LNCaP clone FGC (cell line): ENCODE measurements at places on chromosomes 3 and 15.

GRCh38 chr3:72344236-72344635, 504.0 kb downstream of the SHQ1 start:
- DNase-seq, result no peak

- DNase-seq, result no peak
These were observed 154.8 kb downstream of the WDR76 start for GRCh38 chr15:43981576-43981975.

DNA sequence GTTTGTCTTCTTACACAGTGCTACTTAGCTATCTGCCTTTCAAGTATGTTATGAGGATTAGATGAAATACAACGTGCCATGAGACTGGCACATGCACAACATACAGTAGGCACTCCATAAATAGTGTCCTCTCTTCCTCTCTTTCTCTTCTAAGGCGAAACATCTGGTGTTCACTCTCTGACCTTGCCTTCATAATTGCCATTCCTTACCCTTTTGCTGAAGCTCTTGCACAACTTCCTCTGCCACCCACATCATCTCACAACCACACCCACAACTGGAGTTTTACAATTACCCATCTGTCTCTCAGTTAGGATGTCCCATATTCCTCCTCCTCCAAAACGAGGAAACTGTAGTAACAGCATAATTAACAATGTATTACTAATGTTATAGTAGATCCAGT, 26.4 kb upstream of the ACP3 start:
- no peak for DNase-seq

- DNase-seq, result no peak
These were observed 27.5 kb downstream of the POLG start for GRCh38 chr15:89307046-89307587.

DNA sequence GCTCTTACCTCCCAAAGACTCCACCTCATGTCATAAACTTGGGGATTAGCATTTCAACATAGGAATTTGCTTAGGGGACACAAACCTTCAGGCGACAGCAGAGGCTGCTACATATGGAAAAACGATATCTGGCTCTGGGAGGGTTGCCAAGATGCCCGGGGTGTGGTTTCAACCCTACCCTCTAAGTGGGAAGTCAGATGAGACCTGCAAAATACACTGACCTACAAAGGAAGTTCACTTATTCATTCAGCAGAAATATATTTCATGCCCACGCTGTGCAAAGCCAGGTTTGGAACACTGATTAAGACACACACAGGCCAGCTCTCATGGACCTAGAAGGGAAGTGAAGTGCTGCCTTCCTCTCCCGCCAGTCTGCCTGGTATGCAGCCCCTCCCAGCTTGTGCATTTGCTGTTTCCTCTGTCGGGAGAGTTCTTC, 239.3 kb downstream of the FEZF2 start:
- DNase-seq, result no peak

DNA sequence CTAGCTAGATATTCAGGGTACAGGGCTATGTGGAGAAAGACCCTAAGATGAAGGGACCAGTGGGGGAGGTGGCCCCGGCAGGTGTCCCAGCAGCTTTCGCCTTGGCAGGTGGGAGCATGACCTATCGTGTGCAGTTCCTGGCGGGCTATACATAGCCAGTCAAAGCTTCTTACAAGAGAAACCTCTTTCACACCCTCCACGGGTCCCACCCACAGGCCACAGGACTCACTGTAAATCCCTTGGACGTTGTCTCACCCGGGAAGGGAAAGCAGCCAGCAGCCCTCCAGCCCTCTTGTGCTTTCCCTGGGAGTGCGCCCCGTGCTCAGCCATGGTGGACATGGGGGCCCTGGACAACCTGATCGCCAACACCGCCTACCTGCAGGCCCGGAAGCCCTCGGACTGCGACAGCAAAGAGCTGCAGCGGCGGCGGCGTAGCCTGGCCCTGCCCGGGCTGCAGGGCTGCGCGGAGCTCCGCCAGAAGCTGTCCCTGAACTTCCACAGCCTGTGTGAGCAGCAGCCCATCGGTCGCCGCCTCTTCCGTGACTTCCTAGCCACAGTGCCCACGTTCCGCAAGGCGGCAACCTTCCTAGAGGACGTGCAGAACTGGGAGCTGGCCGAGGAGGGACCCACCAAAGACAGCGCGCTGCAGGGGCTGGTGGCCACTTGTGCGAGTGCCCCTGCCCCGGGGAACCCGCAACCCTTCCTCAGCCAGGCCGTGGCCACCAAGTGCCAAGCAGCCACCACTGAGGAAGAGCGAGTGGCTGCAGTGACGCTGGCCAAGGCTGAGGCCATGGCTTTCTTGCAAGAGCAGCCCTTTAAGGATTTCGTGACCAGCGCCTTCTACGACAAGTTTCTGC, 15.0 kb downstream of the GRK7 start:
- DNase-seq, result no peak

DNA sequence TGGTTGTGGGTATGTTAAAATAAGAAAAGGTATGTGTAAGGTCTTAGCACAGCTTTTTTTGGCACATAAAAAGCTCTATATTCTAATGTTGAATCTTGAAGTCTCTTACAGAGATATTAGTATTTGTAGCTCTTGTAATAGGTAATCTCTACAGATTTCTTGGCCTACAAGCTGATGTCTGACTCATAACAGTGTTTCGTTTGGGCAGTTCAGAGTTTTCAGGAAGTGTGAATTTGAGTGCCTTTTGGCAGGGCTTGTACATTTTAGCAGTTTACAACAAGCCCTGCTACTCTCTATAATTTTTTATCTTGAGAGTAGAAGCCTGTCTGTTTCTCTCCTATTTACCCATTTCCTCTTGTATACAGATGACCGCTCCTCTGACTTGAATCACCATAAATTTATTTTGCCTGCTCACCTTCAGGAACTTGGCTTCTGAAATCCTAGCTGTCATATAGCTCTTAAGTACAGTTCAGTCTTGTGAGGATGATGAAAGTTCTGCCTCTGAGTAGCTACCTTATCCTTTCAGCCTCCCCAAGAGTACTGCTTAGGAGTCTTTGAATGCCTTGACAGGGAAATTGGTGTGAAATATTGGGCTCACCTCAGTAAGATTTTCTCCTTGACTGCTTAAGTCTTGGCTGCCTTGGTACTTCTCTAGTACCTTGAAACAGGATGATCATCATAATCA, 419.9 kb upstream of the RARB start:
- peak; percentile 33 for DNase-seq

DNA sequence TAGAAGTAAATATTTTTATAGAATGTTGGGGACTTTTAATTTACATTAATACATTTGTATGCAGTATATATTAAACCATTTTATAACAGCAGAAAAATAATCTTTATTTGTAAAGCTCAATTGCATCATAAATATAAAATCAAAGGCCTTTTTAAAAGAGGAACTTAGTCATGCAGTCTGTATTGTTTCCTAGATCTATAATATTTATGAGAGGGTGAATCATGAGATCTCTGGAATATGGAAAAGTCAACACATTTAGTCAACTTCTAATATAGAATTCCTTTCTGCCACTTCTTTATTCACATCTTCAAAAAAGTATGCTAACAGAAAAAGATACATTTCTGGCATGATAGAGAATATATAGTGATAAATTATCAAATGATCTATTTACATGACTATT, 410.3 kb upstream of the ZNF385D start:
- DNase-seq, result no peak

DNA sequence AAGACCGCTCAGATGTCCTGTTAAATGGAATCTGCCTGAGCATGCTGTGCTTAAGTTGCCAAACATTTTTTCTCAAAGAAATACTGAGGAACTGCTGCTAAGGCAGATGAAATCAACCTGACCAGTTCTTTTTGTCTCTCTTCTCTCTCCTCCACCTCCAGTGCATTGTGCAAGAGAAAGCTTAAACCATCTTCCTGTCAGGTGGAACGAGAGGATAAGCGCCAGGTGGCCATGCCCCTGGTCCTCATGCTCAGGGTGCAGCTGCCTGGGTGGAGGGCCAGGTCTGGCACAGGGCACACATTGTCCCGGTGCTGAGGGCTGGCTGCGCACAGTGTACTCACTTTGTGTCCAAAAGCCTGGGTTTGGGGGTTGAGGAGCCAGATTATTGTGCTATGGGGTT, 176.2 kb upstream of the TP63 start:
- no peak for DNase-seq

GRCh38 chr15:90074023-90074422, 28.2 kb downstream of the IDH2 start:
- DNase-seq, result no peak

GRCh38 chr15:83537606-83538005, 90.5 kb downstream of the SH3GL3 start:
- DNase-seq, result no peak

GRCh38 chr15:100018191-100018590, 285.0 kb upstream of the LYSMD4 start:
- no peak for DNase-seq

DNA sequence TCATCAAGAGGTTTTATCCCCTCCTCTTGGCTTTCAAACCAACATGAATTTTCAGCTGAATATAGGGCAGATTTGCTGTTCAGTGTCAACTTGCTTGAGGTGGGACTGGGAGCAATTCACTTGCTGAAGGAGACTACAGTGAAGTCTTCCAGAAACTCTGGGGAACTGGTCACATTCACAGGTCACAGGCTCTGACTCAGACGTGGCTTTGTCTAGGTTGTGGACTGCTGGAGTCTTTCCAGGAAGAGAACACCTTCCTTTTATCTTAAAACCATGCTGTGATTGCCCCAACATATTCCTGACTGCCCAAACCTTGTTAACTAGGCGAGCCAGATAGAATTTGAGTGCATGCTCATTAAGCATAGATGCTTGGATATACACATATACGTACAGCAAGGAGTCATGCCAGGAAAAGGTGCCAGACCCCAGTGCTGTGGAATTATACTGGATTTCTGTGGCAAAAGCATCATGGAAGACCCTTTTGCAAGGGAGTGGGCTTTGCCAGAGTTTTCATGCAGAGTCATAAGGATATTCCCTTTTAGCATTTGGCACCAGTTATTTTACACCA, 399.1 kb upstream of the TBL1XR1 start:
- peak; percentile 14 for DNase-seq

- DNase-seq, result no peak
These were observed 69.5 kb downstream of the CADPS start for GRCh38 chr3:62805580-62806277.

DNA sequence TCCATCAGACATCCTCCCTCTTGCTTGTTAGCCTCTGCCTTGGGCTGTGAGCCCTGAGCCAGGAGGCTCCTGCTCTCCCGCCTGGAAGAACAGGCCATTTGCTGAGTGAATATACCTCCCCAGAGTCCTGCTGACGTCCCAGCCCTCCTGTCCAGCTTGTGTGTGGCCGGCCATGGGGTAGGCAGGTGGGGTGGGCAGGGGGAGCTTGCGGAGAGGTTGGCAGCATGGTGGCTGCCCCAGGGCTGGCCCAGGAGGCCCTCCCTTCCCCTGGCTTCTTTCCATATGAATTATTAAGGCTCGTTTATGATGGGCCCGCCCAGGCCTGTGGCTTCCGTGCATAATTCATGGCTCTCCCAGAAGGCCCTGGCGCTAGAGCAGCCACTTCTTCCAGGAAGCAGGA, 18.7 kb downstream of the CACNA2D2 start:
- DNase-seq, result no peak

DNA sequence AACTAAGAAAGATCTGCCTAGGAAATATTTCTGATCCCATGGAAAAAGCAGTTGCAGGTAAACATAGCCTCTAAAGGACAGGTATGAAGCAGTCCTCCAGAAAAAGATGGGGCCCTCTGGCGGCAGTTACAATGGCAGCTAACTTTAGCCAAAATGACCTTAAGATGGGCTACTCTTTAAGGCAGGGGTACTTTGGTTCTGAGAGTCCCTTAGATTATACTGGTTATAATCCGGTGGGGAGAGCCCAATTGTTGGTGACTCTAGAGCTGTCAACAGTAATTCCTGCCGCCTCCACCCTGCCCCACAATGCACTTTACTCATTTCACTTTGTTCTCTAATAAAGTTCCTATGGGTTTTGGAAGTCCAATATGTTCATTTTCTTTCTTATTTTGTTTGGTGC, 412.8 kb upstream of the WNT5A start:
- DNase-seq, result peak; percentile 6

DNA sequence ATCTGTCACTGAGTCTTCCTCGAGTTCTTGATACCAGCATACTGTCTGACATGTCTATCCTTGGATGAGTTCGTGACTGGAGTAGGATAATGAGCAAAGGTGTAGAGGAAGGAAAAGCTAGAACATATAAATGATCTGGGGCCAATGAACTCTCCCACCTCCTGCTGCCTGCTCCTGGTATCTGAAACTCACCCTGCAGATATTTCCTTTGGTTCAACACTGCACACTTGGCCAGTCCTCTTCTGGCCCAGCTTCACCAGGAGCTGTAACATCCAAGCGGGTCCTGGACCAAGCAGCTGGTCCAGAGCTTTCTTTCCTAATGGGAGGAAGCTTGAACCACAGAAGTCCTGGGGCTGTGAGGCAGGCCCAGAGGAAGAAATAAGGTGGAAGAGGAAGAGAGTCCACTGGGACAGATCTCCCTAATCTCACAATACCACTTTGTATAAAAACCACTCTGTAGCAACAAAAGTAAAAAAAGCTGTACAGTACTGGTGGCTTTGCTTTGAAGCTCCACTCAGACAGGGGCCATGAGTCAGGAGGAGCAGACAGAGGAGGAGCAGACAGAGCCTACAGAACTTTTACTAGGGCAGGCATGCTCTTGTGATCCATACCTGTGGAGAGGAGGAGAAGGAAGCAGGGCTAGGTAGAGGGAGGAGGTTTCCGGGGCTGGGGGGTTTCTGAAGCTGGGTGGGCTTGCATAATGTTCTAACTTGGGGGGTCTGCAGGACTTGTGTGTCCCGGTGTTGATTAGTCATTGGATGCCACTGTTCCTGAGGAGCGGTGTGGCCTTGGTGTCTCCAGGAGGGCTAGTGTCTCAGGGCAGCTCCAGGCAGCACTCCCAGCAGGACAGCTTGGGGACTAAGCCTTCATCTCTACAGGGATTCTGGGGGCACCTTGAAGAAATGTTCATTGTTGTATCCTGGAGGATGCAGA, 166.9 kb downstream of the ABHD5 start:
- no peak for DNase-seq

- DNase-seq, result peak; percentile 19
These were observed 43.2 kb upstream of the CMSS1 start for GRCh38 chr3:99774467-99774866.

DNA sequence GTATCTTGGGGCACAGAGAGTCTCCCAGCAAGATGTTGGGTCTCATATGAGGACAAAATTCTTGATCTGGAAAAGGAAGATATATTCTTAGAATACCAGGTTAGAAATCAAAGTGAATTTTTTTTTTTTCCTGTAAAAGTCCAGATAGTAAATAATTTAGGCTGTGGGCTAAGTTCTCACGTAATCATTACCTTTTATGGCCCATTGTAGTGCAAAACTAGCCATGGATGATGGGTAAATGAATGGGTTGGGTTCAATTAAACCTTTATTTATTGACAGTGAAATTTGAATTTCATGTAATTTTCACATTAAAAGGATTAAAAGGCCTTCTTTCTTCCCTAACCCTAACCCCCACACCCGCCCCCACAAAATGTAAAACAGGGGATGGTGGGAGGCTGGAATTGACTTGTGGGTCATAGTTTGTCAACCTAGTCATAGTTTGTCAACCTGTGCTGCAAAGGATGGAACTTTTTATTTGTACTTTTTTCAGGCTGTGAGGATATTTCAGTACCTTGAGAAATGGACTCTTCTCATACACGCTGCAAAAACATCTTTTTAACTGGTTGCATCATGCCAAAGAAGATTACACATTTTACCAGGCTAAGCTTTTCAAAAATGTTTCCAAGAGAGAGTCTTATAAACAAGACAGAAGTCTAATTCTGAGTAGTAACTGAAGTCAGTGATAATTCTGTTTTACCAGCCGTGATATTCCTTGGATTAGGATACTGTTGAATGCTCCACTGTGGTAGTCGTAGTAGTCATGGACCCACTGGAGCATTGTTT, 138.8 kb downstream of the AKAP13 start:
- DNase-seq, result no peak
